ENCODE measurements at places on chromosomes 12 and 14.

DNA sequence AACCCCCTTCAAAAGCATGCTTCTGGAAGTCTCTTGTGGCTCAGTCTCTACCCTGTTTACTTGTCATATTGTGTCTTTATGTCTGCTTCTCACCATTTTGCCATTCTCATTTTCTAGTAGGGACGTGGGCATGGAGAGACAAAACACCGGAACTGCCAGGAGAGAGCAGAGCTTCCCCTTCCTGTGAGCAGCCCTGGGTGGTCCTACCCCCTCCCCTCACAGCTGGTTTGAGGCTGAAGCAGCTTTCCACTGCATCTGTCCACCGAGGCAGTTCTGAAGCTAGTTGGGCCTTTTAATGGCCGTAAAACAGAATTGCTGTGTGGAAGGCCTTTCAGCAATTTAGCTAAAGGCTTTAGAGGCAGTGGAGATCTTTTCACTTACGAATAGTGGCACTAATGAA, 77.0 kb downstream of the PELI2 start:
- no peak for DNase-seq

DNA sequence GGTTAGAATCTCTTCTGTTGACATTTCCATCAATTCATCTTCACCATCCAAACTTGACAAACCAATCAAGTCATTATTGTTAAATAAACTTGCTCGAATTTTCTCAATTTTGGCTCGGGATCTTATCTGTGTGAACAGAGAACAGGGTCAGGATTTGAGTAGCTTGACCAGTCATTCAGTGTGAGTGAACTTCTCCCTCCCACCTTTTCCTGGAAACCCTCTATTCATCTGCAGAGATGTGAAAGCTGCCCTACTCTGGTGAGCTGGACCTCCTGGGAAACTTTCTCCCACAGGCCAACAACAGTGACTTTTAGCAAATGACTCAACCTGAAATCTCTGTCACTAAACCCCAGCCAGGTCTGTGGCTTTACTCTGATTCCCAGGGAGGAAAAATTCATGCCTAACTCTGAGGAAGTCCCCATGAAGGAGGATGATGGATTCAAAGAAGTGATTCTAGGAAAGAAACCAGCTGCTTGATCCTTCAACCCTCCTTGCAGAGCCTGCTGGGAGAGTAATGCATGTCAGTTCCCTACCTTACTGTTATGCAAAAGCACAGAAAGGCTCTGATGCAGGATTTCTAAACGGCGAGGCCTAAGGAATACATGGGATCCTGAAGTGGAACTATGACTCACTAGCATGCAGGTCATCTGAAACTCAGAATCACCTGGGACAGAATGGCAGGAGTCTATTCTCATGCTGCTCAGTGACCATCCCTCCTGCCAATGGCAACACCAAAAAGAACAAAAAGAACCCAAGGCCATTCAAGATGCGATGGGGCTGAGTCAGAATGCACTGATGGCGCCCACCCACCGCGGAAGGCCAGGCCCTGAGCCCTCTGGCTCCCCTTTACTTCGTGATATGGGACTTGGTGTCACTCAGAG, 58.0 kb downstream of the TRAFD1 start:
- DNase-seq, result no peak

DNA sequence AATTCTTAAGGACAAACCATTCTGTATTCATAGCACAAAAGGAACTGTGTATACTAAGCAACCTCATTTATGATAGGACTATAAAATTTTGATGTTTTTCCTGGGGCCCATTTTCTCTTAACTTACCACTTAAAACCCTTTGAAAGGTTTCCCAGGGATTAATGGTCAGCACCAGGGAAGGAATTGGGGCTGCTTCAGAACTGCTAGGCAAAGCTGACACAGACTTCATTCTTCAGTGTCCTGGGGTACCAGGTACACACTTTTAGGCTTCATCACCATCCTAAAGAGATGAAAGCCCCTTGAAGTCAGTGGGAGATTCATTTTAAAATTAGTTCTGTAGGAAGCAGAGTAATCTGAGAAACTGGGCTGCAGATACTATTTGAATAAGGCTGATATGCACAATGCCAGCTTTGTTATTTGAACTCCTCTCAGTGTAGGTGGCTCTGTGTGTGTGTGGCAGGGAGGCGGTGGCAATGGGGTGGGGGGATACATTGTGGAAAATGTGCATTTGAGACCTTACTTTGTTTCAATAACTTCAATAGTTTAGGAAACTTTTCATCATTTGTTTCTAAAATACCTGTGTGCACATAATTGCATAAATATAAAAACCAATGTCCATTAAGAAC, 329.3 kb upstream of the DCN start:
- no peak for DNase-seq

DNA sequence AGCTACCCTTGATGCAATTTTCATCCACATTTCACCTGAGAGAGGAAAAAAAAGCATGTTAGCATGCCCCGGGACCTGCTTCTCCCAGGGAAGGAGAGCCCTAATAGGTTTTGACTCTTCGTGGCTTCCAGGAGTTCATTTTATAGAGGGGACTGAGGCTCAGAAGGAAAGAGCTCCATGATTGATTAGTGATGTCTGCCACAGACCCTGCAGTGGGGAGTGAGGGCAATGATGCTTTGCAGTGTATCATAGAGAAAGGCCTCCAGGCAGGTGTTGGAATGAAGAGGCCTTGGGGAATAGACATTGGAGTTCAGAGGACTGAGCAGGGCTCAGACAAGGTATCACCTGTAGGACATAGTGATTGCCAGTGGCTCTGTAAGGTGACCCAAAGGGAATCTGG, 41.5 kb downstream of the RNFT2 start:
- no peak for DNase-seq

GRCh38 chr14:68042586-68043210, 223.1 kb downstream of the RAD51B start:
- no peak for DNase-seq

DNA sequence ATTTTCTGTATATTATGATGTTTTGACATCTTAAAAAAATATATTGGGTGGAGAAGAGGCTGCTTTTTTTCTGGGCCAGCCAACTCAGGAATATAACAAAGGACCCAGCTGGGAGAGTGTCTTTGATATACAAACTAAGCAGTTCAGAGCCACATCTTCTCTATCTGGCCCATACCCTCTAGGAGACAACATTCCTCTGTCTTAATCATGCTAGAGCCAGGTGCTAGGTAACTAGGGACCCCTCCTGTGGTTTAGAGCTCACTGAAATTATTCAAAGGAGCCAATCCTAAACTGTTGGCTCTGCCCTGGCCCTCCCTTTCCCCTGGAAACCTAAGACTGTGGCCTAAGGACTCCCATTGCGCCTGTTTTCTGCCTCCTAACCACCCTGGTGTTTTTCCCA, 193.1 kb upstream of the DIO2 start:
- DNase-seq, result no peak

DNA sequence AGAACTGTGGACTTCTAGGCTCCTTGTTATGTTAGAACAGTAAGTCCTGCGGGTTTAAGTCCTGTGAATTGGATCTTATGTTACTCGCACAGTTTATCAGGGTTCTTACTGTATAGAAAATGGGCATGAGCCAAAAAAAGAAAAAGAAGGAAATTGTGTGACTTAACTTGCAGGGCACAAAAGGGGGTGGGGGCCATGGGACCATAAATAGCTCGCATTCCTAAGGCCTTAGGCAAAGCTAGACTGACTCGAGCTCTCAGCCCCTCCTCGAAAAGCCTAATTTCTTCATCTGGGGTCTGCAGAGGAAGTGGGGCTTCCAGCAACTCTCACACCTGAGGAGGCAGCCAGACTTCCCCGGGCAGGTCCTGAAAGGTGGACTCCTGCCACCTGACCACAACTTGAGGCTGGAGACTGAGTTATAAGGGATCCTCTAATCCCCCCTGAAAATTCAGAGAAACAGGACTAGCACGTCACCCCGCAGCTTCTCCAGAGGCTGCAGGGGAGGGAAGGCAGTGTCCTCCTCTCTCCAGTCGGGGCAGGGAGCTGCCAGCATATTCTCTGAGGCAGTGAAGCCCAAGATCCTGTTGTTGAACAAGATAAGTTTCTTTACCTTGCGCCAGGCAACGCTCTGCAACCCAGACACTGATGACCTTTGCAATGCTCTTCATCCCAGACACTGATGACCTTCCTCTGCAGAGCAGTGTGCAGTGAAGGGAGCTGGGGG, 280.5 kb downstream of the PCNX1 start:
- DNase-seq, result no peak

DNA sequence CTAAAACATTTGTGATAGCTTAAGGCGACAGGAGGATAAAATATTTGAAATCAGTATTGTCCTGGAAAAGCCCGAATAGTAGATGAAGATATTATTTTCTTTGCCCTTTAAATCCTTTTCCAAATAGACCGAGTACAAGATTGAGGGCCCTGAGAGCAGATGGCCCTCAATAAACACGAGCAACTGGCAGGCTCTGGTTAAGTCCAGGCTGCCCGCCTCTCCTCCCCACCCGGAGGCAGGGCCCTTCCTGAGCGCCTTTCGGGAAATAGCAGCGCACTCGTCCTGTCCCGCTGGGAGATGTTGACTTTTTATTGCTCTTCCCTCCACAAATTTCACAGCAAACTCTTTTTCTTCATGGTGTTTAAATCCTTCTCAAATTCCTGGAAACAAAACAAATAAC, 50.8 kb upstream of the MAX start:
- no peak for DNase-seq

DNA sequence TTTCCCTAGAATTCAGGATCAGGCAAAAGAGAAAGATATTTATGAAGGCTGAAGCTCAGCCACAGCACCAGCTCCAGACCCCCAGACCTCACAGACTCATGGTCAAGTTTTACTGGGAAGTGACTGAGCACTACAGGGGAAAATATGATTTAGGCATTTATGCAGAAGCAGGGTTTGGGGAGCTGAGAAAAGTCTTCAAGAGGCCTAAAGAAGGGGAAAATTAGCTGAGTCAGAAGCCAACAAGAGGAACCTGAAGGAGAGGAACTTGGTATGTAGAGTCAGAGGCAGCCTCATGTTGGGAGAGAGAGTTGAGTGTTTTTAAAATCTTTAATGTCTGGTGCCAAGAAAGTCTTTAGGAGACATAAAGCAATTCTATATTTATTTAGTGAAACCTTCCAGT, 63.0 kb downstream of the FOS start:
- DNase-seq, result no peak

DNA sequence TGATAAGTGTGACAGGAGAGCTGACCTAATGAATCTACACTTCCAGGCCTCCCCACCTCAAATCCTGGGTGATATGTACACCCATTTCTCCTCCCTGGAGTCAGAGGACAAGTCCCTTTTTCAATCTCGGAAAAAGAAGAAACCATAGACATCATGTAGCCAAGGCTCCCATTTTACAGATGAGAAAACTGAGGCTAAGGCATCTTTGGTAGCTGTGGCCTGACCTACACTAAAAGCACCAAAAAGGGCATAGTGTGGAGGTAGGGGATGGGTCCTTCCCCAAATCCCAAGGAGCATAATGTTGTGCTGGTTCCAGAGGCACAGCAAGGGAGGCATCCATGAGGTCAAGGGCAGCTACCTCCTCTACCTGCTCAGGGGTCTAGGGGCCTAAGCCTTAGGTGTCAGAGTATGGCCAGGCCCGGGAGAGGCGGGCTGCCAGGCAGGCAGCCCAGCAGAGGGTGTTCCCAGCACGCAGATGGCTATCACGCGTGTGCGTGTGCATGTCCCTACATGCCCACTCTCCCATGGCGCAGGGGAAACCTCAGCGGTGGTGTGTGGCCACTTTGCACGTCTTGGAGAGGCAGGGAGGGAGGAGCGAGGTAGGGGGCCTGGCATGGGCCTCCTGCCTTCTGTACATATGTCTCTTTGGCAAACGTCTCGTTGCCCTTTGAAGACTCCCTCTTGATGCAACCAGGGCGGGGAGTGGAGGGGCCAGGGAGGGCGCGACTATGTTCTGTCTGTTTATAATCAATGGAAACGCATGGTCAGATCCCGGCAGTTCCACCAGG, 2.5 kb downstream of the PGF start:
- DNase-seq, result no peak

- no peak for DNase-seq
Observed at GRCh38 chr12:108653922-108654321, 20.2 kb upstream of the SELPLG start.

DNA sequence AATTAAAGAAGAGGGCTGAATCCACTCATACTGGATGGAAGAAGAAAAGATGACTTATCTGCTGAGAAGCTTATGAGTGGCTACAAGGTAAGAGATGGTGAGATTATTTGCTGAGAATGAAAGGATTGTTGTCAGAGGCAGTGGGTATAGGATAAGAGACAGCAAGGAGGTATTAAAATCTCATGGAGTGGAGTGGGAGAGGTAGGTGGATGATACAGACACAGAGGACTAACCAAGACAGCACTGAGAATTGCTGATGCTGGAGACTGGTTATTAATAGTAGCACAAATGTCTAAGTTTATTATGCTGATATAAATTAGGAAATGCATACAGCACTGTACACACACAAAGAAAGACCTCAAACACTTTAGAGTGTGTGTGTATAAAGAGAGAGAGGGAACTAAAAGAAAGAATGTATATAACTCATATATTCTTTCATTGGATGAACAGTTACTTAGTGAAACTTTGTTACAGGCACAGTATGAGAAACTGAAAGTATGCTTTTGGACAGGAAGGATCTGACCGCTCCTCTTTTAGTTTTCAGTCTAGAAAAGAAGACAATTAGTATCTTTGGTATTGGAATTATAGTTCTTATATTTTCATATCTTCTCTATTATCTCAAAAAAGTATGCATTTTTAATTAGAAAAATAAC, 543.1 kb downstream of the LRFN5 start:
- no peak for DNase-seq

GRCh38 chr12:122726080-122726558, 4.5 kb downstream of the HCAR1 start:
- DNase-seq, result no peak

DNA sequence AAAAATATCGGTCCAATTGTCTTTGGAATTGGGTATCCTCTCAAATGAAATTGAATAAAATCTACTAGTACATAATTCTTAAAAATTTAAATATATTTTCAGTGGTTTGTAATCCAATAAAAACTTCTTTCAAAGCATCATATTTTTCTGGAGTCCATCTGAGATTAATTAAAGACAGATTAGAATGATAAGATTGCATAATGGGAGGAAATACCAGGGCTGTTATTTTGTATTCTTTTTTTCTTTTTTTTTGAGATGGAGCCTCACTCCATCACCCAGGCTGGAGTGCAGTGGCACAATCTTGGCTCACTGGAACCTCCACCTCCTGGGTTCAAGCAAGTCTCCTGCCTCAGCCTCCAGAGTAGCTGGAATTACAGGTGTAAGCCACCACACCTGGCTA, 103.8 kb downstream of the TMTC3 start:
- DNase-seq, result no peak

DNA sequence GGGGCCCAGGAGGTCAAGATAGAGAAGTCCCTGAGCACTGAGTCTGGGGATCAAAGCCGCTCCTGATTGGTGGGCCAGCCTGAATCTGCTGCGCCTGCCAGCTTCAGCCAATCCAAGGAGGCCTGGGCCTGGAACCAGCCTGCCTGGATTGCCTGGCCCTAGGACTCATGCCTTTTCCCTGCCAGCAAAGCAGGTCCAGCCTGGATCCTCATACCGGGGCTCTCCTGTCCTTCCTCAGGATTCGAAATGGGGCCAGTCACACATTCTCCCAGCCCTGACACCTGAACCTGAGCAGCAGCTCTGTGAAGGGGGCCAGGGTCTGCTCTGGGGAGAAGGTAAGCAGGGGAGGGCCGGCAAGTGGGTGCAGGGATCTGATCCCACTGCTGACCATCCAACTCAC, 81.9 kb downstream of the NINJ2 start:
- DNase-seq, result no peak

- DNase-seq, result no peak
Observed at GRCh38 chr12:75269209-75269608, 59.6 kb upstream of the KCNC2 start.

GRCh38 chr12:28536088-28536487, 345.8 kb downstream of the CCDC91 start:
- no peak for DNase-seq

Data from smooth muscle cell of the brain vasculature (primary cell).